Stimulated activated CD8-positive, alpha-beta memory T cell treated with anti-CD3 and anti-CD28 coated beads, Interleukin-15, amount 100 ng/mL, for 24 hours (primary cell): ENCODE measurements at places on chromosomes 4 and X.

- DNase-seq: no peak
Measured at GRCh38 chr4:59712470-59712869, 1487.7 kb upstream of the ADGRL3 start.

DNA sequence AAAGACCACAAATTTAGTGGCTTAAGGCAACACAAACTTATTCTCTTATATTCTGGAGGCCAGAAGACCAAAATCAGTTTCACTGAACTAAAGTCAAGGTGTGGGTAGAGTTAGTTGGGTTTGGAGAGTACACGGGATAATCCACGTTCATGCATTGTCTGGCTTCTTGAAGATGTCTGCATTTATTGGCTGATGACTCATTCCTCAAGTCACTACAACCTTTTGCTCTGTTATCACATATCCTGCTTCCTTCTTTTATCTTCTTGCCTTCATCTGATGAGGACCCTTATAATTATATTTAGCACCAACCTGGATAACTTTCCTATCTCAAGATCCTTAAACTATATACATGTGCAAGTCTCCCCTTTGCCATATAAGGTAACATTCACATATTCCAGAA lies 590.0 kb downstream of the FSTL5 start:
- no peak for DNase-seq

DNA sequence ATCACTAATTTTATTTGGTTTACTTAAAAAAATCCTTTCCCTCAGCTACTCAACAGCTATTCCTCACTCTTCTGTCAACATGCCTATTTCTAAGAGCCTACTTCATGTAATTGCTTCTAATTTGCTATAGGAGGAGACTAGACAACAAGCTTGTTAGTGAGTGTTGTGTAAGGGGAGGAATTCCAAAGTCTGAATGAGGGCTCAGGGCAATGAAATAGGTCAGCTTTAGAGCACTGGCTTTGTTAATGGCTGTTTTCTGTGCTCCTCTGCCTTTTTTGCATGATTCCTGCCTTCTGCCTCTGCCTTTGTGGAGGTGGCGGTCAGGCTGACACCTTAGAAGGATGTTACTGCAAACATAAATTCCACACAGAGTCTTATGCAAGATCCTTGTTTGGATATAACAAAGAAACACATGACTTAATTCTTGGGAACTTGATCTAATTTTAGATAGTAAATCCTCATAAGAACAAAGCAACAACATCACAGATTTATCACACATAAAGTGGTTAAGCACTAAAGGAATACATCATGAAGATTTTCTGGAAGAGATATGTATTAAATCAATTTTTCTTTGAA lies 15.0 kb upstream of the PAGE1 start:
- no peak for DNase-seq

DNA sequence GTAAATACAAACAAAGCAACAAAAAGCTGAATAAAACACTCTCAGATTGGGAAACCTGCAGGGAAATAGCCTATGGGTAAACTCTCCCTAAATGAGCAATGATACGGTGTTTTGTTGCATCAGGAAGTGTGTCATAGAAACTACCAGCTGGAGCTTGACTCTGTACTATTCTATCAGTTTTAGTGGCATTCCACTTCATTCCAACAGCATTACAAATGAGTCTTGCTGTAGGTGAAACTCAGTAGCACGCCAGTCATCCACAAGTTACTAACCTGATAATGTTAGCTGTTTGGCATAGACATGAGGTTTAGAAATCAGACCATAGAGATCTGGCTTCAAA lies 24.9 kb downstream of the FGFBP1 start:
- no peak for DNase-seq

DNA sequence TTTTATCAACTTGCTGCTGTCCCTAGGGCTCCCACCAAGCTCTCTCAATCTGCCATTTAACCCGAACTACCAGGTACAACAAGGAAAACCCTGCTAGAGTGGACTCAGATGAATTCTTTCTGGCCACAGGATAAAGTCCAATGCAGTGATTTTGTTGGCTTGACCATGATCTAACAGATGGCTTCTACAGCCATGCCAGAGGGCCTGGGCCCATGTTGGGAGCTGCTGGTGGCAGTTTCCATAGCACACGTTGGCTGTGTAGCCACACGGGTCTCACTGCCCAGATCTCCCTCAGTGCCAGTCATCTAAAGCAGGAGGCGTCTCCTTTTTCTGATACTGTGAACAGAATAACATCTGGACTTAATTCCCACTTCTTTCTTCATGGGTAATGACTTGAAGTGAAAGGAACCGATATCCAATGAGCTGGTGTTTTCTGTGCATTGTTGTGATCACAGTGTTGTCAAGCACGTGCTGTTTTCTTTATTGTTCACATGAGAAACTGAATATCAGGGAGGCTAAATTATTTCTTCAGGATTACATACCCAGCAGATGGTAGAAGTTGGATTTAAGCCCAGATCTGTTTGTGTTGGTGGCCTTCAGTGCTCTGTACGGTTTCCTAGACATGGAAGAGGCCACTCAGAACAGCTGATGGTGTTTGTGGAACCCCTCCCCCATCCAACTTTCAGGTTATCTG lies 85.2 kb upstream of the CLCN4 start:
- no peak for DNase-seq

GRCh38 chr4:185839194-185839712 lies 27.3 kb upstream of the SORBS2 start:
- DNase-seq: no peak

- DNase-seq: no peak
Measured at GRCh38 chrX:74230094-74230493, 73.9 kb upstream of the ZCCHC13 start.

GRCh38 chrX:153900831-153901752 lies 3.4 kb upstream of the AVPR2 start:
- DNase-seq: no peak

DNA sequence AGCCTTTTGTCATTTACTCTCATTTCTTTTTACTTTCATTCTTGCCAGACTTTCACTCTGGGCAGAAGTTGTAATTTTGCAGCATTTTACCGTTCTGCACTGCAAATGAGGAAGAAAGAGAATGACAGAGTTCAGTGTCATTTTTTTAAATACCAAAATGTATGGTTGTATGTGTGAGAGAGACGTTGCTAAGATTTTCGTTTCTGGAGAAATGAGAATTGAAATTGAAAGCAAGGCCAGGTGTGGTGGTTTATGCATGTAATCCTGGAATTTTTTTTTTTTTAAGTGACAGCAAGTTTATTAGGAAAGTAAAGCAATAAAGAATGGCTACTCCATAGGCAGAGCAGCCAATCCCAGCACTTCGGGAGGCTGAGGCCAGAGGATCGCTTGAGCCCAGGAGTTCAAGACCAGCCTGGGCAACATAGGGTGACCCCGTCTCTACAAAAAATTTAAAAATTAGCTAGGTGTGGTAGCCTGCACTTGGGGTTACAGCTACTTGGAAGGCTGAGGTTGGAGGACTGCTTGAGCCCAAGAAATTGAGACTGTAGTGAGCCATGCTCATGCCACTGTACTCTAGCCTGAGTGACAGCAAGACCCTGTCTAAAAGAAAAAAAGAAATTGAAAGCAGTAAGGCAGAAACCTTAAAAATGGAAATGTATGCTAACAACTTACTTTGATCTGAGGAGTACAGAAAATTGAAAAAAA lies 12.9 kb downstream of the DCK start:
- no peak for DNase-seq

DNA sequence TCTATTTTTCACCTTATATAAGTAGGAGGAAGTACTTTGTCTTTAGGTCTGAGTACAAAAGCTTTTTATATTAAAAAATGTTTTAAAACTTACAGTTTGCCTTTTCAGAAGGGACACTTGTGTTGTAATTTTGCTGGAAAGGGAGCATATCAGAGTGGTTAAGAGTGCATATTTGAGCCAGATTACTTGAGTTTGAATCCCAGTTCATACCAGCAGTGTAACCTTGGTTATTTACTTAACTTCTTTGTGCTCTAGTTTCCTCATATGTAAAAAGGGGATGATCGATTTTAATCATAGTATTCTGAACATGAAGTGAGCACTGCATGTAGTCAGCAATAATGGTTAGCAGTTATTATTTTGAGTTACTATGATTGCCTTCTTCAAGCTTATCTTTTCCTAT lies 78.3 kb upstream of the SLC4A4 start:
- no peak for DNase-seq

- DNase-seq: no peak
Measured at GRCh38 chr4:94359221-94359620, 16.6 kb upstream of the HPGDS start.

- no peak for DNase-seq
Measured at GRCh38 chr4:37674439-37674838, 11.7 kb downstream of the RELL1 start.

DNA sequence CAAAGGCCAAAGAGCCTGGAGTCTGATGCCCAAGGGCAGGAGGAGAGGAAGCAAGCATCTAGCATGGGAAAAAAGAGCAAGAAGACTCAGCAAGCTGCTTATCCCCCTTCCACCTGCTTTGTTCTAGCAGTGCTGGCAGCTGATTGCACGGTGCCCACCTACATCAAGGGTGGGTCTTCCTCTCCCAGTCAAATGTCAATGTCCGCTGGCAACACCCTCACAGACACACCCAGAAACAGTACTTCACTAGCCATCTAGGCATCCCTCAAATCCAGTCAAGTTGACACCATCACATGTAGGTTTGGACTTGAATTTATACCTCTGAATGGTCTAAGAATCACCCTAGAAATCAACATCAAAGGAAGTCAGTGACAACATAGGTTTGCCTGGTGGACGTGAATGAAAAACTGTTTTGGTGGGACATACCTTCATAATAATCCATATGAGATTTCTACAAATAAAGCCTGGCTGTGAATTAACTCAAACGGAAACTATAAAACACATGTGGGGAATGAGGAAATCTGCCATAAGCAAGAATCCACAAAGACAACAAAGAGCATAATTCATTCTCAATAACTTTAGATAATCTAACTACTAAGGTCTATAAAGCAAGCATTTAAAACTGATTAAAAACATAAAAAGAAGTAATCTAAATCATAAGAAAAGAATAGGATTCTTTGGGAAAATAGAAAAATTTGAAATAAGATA lies 185.8 kb upstream of the JADE1 start:
- DNase-seq: no peak

DNA sequence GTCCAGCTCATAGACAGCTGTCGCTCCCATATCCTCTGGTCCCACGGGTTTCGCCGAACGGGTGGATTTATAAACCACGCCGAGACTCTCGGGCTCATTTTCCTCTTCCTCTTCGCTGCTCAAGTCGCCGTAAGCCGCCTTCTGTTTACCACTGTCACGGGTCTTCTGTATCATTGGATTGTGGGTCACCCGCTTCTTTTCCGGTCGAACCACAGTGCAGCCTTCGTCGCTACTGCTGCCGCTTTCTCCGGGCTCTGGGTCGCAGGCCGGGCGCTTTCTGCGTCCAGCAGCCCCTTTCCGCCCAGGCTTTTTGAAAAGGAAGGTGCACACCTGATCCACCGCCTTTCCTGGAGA lies 311 bp downstream of the RNF113A start:
- DNase-seq: peak; percentile 20

GRCh38 chr4:113958766-113959538 lies 20.5 kb downstream of the ARSJ start:
- DNase-seq: no peak

- no peak for DNase-seq
Measured at GRCh38 chr4:10115271-10115796, 1.3 kb downstream of the WDR1 start.

GRCh38 chrX:37776987-37777325 lies 2.9 kb upstream of the CYBB start:
- DNase-seq: no peak

DNA sequence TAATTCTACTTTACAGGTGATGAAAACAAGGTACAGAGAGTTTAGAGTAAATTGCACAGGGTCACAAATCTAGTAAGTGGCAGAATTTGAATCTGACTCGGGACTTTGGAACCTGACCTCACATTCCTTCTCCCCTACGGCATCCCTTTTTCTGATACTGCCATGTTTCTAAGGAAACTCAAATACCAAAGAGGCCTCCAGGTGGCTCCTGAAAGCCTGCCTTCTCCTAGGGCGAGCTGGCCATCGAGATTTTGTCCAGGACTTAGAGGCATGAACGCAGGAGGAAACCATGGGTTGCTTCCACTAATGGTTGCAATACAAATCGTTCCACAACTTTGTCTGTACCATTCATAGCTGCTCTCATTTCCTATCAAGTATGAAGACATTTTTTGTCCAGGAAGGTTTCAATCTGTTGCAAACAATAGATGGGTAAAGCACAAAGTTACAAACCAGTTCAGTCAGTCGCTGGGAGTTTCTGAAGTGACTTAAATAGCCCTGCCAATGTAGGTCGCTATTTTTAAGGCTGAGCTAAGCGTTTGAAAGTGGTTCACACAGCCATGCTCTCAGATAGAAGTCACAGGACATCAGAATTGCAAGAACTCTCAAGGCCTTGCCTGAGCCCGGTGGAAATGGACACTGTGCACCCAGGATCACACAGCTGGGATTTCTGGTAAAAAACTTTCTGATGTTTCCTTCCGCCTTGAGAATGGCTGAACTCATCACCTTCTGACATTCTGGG lies 296.6 kb upstream of the PRPS2 start:
- no peak for DNase-seq

DNA sequence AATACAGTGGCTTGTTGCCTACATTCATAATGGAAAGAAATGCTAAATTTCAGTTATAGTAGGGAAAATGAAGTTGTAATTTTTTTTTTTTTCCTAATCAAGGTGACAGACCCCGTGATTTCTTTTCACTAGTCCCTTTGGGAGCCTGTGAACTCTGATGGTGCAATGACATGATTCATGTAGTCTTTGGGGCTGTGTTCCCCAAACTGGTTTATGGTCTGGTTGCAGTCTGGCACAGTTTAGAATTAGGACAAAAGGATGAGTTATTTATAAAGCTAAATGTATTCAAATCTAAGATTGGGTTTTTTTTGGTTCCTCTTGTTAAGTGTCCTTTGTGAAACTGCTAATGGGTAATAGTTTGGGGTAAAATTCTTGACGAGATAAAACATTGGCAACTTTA lies 66.0 kb downstream of the REPS2 start:
- no peak for DNase-seq

GRCh38 chr4:76787898-76788297 lies 110.0 kb downstream of the SOWAHB start:
- no peak for DNase-seq

GRCh38 chrX:138791551-138791950 lies 80.0 kb upstream of the FGF13 start:
- no peak for DNase-seq

DNA sequence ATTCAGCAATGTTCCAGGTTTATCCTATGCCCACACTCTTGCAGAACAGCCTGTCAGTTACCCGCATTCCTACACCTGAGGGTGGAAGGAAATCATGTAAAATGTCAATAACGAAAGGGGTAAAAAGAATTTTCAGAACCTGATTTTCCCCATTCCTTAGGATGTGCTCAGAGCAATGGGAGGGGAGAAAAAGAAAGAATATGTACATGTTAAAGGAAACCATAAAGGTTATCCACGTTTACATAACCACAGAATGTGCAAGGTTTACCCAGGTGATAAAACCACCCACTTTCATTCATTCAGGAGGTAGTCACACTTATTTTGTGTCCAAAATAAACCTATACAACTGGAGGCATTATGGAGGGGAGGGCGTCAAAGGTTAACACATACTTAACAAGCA lies 335.5 kb downstream of the ZNF674 start:
- no peak for DNase-seq

DNA sequence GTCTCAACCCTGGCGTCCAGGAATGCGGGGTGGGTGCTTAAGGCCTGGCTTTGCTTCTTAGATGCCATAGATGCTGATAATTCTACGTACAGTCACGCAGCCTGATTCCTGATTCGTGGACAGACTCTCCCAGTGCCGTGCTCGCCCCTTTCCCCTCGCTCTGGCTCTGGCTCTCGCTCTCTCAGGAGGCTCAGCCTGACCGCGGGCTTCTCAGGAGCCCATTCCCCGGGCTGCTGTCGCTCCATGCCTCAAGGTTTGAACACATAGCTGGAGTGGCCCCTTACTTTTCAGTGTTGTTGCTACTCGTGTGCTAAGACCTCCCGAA lies 59.2 kb upstream of the ZC4H2 start:
- DNase-seq: no peak
